Fibroblast of the aortic adventitia (primary cell): ENCODE measurements at places on chromosomes 1 and 21.

DNA sequence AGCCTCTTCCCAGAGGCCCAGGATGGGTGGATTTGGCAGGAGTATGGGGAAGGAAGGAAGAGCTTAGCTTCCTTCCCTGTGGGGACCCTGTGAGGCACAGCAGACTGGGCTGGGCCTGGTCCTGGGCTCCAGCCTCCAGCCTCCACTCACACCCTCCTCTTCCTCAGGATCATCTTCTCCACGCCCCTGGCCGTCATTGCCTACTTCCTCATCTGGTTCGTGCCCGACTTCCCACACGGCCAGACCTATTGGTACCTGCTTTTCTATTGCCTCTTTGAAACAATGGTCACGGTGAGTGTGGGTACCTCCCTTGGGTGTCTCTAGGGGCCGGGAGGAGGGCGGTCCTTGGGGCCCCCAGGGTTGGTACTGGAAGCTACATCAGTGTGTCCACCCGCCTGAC lies 10.1 kb downstream of the MFSD2A start:
- DNase-seq: no peak

GRCh38 chr1:118042501-118042900 lies 113.0 kb downstream of the WDR3 start:
- no peak for DNase-seq

DNA sequence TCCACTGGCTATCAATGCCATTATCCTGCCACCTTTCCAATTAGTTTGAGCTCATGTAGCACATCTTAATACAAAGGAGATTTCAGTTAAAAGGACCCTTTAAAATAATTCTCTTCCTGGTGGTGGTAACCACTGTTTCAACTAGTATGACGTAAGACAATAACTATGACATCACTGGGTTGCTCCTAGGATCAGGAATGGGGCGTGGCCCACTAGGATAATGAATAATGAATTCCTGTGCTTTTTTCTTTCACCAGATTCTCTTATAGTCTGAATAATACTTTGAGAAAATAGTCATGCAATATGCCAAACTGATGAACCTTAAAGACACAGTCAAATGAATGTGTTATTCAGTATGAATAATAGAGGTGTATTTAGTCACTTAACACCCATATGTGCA lies 10.6 kb upstream of the KIFAP3 start:
- DNase-seq: no peak

DNA sequence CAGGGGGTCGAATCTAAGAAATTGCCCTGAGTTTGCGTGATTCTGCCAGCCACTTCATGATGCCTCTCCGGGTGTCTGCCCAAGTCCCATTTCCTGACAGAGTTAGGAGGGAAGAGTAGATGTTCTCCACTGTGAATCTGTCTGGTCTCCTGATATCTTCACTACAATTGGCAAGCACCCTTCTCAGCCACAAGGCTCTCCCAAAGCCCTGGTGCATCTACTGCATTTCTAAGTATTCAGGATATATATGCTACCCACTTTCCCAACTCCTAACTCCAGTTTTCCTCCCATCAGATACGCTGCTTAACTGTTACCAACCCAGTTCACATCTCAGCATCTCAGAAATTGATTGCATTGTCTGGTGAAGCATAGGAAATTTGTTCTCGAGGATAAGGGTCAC lies 25.9 kb upstream of the OVAAL start:
- no peak for DNase-seq

- DNase-seq: no peak
Measured at GRCh38 chr21:46061063-46061462, 36.8 kb upstream of the COL6A2 start.

DNA sequence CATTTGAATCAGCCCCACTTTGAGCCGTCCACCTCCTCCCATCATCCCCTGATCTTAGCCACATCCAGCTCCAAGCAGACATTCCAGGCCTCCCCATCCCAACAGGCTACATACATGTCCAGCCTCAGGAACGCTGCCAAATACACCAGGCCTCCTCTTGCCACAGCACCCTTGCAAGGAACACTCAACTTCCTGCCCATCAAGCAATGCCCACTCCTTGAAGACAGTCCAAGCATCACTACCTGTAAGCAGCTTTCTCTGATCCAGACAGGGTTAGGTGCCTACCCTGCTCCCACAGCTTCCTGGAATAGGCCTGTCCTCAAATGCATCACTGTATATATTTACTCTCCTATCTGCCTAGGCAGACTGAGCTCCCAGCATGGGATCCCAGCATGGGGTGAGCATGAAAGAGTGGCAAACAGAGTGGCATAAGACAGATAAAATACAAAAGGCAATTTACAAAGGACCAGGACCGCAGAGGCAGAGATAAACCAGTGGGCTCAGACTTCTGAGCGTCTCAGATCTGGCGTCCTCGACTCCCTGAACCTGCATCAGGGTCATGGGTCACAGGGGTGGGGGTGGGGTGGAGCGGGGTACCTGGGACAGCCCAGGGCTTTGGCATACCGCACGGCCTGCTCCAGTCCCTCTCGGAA lies 816 bp downstream of the HYI start:
- DNase-seq: peak; percentile 77

- peak; percentile 83 for DNase-seq
Measured at GRCh38 chr1:17045634-17046333, 8.0 kb downstream of the SDHB start.

DNA sequence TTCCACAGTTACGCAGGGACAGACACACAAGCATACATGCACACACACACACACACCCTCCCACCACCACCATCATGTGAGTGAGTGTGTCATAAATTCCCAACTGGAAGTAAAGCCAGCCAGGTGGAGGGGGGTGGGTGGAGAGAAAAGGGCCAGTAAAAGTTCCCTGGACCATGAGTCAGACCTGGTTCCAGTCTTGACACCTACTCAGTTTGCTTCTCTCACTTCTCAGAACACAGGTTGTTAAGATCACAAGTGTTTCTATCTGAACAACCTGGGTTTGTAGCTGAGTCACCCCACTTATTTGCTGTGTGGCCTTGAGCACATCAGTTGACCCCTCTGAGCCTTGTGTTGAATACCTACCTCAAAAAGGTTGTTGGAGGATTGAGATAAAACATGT lies 9.6 kb downstream of the EPHA10 start:
- DNase-seq: no peak

- DNase-seq: no peak
Measured at GRCh38 chr1:6012529-6013318, 20.5 kb upstream of the NPHP4 start.

DNA sequence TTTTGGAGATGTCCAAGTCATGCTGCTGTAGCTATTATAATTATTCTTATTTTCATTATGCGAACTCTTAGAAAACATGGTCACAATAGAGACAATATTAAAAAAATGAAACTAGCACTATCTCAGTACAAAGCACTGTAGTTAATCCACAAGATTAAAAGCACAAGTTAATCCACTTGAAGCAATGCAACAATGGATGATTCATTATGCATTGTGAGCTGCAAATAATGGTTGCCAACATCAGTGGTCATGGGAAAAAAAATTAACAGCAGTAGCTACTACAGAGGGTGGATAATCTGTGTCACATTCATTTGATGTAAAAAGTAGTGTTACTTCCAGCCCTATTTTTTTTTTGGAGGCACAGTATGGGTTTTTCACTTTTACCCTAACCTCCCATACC lies 56.7 kb downstream of the DPT start:
- no peak for DNase-seq

GRCh38 chr1:231729544-231729943 lies 103.0 kb downstream of the DISC1 start:
- peak; percentile 74 for DNase-seq

- DNase-seq: no peak
Measured at GRCh38 chr1:184824691-184825323, 70.1 kb upstream of the EDEM3 start.

DNA sequence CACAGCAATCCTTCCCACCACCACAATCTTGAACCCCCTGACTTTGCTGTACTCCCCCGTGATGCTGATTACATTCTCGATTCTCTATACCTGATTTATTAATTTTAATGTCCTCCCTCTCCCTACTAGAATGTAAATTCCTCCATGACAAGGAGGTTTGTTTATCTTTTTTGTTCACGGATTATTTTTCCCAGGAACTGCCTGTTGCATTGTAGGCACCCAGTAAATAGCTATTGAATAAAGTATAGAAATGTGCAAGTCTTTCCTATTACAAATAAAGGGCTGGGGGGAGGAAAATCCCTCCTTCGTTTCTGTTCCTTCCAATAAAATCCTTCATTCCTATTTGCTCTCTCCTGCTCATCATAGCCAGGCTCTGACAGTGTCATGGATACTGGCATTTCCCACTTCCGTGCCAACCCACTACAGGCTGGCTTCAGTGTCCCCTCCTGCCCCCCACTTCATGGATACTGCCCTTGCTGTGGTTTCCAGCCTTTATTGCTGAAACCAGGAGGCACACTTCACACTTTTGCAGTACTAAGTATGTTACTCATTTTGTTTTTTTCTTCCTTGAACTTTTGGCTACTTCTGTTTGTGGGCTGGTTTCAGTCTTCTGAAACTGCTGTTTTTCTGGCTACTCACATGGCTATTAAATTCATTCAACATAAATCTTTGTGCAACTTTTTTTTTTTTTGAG lies 7.5 kb downstream of the KIF1B start:
- peak; percentile 46 for DNase-seq

GRCh38 chr1:162367772-162368171 lies 8.9 kb downstream of the SPATA46 start:
- no peak for DNase-seq

- DNase-seq: peak; percentile 82
Measured at GRCh38 chr1:8204826-8205225, 113.1 kb upstream of the SLC45A1 start.

- no peak for DNase-seq
Measured at GRCh38 chr1:192108161-192108560, 50.1 kb upstream of the RGS18 start.

DNA sequence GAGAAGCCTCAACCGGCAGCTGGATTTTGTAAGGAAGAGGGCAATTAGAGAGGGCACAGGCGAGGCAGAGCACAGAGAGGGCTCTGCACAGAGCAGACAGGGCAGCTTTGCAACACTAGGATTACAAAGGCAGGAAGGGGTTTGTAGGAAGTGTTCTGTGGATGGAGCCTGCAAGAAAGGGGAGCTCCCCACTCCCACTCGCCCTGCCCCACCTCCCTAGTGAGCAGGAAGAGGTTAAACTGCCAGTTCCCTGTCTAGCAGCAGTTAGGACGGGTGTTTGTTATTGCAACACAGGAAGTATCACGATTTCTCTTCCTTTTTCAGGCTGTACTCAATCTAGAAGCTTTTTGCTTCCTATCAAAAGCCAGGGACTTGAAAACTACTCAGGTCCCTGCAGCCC lies 63.3 kb upstream of the LRRC8D start:
- no peak for DNase-seq

DNA sequence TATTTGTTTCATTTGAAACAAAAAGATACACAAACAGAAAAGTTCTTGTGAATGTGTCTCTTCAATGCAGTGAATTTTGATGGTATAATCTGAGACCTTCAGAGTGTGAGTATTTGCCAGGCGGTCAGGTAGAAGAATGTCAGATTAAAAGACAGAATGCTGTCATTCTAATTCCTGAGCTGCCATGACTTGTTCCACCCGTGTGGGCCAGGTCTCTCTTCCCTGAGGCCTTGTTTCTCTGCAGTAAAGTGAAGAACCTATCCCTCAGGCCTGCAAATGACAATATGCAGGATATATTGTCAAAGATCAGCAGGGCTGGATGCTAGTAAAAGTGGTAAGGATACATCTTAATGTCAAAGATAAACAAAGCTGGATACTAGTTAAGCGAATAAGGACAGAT lies 111.4 kb downstream of the ZP4 start:
- no peak for DNase-seq

GRCh38 chr1:92909321-92909720 lies 51.9 kb downstream of the DIPK1A start:
- peak; percentile 64 for DNase-seq

- no peak for DNase-seq
Measured at GRCh38 chr1:206449565-206449964, 20.7 kb upstream of the IKBKE start.

DNA sequence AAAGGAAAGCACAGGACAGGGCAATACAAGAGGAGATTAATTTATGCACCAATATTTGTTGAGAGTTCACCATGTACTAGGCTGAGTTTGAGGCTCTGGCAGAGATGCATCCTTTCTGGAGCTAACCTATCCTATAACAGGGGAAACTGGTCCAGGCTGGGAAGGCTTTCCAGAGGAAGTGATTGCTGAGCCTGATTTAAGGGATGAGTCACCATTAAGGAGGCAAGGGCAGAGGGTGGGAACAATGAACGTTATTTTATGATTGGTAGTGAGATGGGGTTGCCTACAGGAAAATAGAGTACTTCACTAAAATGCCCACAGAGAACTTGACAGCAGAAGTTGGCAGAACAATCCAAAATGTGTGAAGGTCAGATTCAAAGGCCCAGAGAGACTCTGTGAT lies 141.4 kb downstream of the PLPP3 start:
- peak; percentile 31 for DNase-seq

- DNase-seq: no peak
Measured at GRCh38 chr1:2344744-2345296, 46.5 kb downstream of the MORN1 start.

- no peak for DNase-seq
Measured at GRCh38 chr1:184158896-184159681, 107.6 kb downstream of the TSEN15 start.

GRCh38 chr1:84674705-84675104 lies 15.6 kb downstream of the SSX2IP start:
- no peak for DNase-seq

DNA sequence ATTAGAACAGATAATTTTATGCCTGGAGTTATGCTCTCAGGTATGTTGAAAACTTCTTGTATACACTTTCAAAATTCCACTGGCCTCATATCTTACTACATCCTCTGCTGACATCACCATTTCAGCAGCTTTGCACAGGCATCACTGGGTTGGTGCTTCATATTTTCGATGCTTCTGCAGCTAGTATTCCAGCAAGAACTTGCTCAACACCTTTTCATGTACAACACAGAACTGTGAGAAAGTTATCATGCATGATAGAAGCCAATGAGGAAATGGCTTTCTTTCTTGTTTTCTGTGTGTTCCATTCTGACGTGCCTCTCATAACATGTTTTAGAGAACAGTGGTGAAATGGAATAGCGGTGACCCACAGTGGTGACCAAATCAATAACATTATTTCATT lies 5.1 kb upstream of the GBP5 start:
- no peak for DNase-seq

DNA sequence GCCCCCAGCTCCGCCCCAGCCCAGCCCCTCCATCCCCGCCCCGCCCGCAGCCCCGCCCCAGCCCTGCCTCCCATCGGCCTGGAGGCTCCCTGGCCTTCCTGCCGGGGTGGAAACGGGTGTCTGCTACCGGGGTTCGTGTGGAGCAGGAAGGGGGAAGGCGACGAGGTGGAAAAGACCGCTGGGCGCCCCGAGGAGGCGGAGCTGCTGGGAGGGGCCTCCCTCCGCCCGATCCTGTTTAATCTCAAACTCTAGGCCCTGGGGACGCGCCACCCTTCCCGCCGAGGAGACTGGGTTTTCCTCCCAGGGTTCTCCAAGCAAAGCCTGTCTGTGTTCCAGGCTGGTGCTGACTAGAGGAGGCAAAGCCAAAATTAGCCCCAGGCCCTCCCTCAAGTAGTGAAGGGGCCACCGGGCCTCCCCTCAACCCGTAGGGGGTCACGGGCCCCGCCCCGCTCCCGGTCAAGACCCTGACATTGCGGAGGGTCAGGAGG lies 16.2 kb upstream of the TTLL10 start:
- peak; percentile 87 for DNase-seq

- peak; percentile 90 for DNase-seq
Measured at GRCh38 chr1:184160236-184160635, 108.7 kb downstream of the TSEN15 start.
